Thymus (tissue), 14 donors: ENCODE measurements at places on chromosomes 16 and 17. TPM values are rescaled to one million over a fixed set of nuclear protein-coding genes. Genes with fewer than 3 reads are reported as not detected.

The KRTAP4-8 gene
- 0.02 TPM for polyA plus RNA-seq

The HDAC5 gene
- 34.4 TPM for polyA plus RNA-seq

The KRTAP3-1 gene
- polyA plus RNA-seq: 0.09 TPM

The ADAM11 gene
- polyA plus RNA-seq: 1.3 TPM

The TVP23A gene
- polyA plus RNA-seq: 5.1 TPM

The MPV17L gene
- polyA plus RNA-seq: 1.7 TPM

The KRT222 gene
- 0.84 TPM for polyA plus RNA-seq

The TP53TG3F gene
- not detected for polyA plus RNA-seq

The CIBAR2 gene
- polyA plus RNA-seq: 0.46 TPM

The KCNH6 gene
- 0.25 TPM for polyA plus RNA-seq

The SYNGR2 gene
- 149 TPM for polyA plus RNA-seq
